8988T (cell line): ENCODE measurements at places on chromosomes 7 and 10.

GRCh38 chr10:117734731-117735405 lies 192.3 kb downstream of the EMX2 start:
- DNase-seq: no peak

- no peak for DNase-seq
Measured at GRCh38 chr10:34762603-34763299, 52.3 kb downstream of the PARD3 start.

GRCh38 chr7:127578711-127579275 lies 6.6 kb downstream of the GCC1 start:
- DNase-seq: no peak

DNA sequence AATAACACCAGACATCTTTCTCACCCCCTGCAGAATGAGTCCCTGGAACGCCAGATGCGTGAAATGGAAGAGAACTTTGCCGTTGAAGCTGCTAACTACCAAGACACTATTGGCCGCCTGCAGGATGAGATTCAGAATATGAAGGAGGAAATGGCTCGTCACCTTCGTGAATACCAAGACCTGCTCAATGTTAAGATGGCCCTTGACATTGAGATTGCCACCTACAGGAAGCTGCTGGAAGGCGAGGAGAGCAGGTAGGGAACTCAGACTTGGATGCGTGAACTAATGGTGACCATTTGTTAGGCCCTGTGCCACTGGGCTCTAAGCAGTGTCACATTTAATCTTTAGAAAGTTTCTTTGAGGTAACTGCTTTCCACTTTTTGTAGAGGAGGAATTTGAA lies 7.1 kb downstream of the VIM start:
- DNase-seq: no peak

GRCh38 chr7:155425887-155426286 lies 32.0 kb upstream of the EN2 start:
- no peak for DNase-seq

DNA sequence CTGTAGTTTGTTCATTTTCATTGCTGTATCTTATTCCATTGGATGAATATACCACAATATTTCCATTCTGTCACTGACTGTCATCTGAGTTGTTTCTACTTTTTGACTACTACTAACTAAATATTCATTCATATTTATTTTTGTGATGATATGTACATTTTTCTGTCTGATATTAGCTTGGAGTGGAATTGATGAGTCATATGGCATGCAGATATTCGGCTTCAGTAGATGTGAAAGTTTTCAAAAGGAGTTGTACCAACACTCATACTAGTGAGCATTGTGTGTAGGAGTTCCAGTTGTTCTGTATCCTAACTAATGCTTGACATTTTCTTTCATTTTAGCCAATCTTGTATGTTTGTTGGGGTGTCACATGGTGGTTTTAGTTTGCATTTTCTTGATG lies 7.7 kb downstream of the RUNDC3B start:
- no peak for DNase-seq

DNA sequence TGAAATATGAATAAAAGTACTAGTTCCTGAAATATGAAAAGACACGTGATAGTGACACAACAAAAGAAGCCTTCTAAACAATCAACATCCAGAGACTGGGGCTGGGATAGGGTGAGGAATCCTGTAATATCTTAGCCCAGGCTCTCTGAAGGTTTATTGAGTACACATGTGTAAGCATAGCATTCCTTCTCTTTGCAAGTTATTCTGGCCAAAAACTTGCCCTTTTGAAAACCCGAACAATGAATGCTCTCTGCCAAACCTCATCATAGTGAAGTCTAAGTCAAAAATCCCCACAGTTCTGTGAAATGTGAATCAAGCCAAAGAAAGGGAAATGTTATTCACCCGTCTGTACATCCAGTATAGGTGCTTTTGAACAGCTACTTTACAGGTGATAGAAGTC lies 11.6 kb downstream of the SEMA3D start:
- DNase-seq: no peak

DNA sequence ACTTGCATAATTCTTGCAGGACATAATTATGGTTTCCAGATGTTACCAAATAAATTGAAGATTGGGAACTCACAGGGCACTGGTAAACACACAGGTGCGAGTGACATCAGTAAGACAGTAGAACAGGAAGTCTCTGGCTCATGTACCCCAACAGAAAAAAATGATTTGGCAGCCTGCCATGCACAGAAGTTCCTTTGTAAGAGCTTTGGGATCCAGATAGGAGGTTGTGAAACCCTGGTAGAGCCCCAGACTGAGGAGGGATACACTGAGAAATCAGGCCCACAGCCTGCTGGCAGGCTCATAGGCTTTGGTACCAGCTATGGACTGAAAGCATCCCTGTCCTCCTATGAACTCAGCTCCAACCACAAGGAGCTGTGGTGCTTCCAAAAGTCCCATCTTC lies 118.0 kb downstream of the COBL start:
- no peak for DNase-seq

DNA sequence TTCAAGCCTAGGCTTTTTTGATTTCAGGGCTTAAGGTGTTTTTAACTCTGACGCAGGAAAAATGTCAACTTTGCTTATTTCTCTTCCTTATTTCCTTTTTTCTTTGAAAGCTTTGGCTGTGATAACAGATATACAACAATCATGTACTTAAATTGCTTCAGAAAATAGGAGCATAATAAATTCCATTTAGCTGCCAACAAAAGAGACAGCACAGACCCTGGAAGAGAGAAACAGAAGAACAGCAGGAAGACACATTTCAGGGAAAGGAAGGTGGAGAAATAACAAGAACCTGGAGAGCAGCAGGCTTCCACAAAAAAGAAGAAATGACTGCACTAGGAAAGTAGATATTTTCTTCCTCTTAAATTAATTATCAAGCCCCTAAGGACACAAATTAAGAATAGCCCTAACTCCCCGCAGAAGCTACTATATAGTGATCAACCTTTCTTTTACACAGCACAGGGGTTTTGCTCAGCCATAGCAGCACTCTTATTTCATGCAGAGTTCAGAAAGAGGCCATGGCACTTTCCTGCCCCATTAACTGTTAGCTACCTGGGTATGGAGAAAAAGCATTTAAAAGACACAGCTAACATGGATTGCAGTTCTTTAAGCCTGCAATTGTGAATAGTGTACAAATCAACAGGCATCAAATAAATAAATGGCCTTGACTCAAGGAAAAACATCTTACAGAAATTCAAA lies 61.5 kb downstream of the IQUB start:
- no peak for DNase-seq

GRCh38 chr10:4688168-4688567 lies 137.8 kb upstream of the AKR1E2 start:
- DNase-seq: no peak

- no peak for DNase-seq
Measured at GRCh38 chr7:45712872-45713668, 138.9 kb downstream of the ADCY1 start.

DNA sequence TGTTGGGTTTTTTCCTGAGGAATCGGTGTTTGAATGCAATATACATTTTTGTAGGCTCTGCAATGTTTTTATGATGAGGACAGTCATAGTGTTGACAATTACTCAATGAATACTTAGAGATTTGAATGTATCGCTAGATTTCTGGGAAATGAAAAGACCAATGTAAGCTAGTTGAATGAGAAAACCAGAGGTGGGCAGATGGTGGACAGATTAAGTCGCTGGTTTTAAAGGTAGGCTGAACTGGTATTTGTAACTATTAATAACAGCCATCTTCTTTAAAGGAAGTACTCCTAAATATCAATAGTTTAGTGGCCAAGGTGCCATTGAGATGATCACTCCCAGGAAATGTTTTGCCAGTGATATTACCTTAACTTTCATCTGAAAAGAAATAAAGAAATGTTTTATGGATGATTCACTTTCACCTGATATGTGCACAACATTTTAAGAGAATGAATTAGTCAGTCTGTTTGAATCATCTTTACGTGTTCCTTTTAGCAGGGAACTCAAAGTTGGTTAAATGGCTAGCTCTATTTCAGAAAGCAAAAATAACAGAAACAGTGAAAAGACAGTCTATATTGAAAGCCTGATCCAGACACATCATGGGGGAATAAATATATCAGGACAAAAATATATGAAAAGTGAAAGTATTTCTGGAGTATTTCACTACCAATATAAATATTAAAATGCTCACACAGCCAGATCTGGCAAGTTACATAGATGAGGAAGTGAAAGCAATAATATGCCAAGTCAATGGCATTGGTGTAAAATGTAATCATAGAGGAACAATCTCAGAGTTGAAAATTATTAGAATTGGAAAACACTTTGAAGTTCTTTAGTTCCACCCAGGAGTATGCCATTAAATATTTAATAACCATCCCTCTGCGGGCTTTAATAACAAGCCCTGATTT lies 20.7 kb downstream of the MET start:
- DNase-seq: no peak

DNA sequence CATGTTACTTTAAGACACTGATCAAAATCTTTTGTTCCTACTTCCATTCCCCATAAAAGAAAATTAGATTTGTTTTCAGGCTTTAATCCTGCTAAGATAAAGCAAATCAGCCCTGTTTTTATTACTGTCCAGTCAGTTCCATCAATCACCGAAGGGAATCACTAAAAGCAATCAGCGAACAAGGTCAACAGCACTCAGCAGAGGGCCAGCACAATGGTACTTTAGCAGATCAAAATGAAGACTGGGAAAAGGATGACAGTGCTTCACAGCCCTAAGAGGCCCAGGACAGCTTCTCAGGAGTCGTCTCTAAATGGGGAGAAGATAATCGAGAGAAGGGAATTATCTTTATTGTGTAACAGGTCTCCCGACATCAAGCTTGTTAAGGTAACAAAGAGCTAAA lies 32.7 kb downstream of the SEM1 start:
- no peak for DNase-seq

GRCh38 chr7:155222573-155222972 lies 75.1 kb upstream of the INSIG1 start:
- DNase-seq: no peak

GRCh38 chr7:86889501-86889900 lies 170.0 kb downstream of the ELAPOR2 start:
- DNase-seq: no peak

- peak; percentile 3 for DNase-seq
Measured at GRCh38 chr10:131728286-131729228, 172.3 kb upstream of the PPP2R2D start.

- no peak for DNase-seq
Measured at GRCh38 chr10:87095236-87095945, 385 bp downstream of the SHLD2 start.

DNA sequence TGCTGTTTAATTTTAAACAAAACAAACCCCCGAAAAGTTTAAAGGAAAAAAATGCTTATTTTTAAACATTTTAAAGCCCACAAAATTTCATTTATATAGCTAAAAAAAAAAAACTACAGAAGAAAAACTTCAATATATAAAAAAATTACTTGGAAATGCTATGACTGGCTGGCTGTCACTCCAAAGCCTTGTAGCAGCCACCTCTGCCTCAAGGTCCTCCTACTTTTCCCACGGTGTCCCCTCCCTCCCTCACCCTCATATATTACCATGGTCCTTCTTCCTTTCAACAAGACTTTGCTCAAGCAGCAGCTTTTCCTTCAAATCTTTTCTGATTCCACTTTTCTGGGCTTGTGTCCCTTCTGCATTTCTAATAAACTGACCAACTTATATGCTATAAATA lies 122.0 kb downstream of the TPK1 start:
- DNase-seq: no peak

- DNase-seq: no peak
Measured at GRCh38 chr7:121913947-121914675, 41.1 kb downstream of the PTPRZ1 start.

- DNase-seq: no peak
Measured at GRCh38 chr10:7432884-7433726, 22.3 kb upstream of the SFMBT2 start.
